ENCODE measurements at places on chromosomes 2 and 18. TPM values are rescaled to one million over a fixed set of nuclear protein-coding genes. Genes with fewer than 3 reads are reported as not detected.

DNA sequence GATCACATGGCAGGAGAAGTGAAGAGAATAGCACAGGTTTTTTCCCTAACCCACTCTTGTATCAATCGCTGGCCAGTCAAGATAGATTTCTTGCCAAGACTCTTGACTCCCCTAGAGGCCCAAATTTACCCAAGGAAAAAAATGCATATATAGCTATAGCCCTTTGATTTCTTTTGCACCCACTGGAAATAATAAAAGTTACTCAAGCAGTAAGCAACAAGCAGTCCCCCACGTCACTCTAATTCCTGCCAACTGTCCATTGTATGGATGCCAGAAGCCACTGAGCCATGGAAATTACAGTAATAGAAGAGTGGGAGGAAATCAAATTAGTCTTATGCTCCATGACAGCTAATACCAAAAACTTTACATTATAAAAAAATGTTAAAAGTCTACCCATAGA lies 125.3 kb upstream of the SLC39A10 start:
- DNase-seq = no peak

Gene GPR35
- total RNA-seq = 1.2 TPM

Gene SIX2
- 1.3 TPM for total RNA-seq

Gene LRRC30
- total RNA-seq = not detected

DNA sequence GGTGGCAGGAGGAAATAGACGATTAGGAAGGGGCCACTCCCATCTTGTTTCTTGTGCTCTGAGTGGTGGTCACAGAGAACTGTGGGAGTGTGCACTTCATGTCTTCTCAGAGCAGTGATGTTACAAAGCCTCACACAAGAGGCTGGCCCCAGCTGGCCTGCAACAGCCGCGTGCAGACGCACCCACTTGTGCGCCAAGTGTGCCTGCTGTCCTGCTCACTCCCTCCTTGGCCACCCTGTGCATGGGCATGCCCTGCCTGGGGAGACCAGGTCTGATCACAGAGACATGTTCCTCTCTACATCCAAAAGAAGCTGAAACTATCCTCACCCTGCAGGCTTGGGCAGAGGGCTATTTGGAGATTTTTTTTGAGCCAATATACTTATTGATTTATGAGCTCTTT lies 108.4 kb downstream of the MRO start:
- peak; percentile 36 for DNase-seq

DNA sequence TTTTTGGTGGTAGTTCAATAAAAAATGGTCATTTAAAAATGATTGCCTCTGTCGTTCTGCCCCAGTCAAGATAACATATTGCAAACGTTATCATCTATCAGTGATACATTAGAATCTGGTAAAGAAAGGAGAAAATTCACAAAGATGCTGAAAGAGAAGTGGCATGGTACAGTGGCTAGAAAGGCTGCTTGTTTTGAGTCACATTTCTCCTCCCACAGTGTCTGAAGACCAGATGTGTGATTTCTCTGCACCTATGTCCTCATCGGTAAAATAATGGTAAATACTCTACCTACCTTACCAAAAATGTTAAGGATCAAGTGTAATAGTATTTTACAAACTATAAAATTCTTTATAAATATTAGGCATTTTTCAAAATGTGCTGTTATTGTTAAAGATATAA lies 76.1 kb upstream of the NOSTRIN start:
- DNase-seq = no peak

Gene DAW1
- total RNA-seq = 0.37 TPM

Gene GAL3ST2
- total RNA-seq = not detected

Gene IL18R1
- total RNA-seq = 5.1 TPM

GRCh38 chr18:8562070-8562469 lies 47.2 kb upstream of the RAB12 start:
- DNase-seq = no peak

Gene NTSR2
- not detected for total RNA-seq

DNA sequence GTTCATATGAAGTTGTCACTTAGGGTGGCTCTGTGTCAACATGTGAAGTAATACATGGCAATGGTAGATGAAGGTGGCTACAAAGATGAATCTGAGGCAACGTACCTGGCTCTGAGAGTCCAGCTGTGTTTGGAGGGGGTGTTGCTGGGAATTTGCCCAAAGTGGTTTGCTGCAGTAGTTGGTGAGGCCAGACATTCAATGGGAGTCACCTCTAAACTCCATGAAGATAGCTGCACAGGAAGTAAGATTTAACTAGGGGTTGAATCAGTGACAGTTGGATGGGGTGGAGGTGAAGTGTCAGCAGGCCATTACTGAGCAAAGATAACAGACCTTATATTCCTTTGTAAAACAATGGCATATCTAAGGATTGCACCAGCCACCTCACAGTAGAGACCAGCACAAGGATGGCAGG lies 71.8 kb downstream of the NUP35 start:
- no peak for DNase-seq

Gene ITGB6
- total RNA-seq = not detected

DNA sequence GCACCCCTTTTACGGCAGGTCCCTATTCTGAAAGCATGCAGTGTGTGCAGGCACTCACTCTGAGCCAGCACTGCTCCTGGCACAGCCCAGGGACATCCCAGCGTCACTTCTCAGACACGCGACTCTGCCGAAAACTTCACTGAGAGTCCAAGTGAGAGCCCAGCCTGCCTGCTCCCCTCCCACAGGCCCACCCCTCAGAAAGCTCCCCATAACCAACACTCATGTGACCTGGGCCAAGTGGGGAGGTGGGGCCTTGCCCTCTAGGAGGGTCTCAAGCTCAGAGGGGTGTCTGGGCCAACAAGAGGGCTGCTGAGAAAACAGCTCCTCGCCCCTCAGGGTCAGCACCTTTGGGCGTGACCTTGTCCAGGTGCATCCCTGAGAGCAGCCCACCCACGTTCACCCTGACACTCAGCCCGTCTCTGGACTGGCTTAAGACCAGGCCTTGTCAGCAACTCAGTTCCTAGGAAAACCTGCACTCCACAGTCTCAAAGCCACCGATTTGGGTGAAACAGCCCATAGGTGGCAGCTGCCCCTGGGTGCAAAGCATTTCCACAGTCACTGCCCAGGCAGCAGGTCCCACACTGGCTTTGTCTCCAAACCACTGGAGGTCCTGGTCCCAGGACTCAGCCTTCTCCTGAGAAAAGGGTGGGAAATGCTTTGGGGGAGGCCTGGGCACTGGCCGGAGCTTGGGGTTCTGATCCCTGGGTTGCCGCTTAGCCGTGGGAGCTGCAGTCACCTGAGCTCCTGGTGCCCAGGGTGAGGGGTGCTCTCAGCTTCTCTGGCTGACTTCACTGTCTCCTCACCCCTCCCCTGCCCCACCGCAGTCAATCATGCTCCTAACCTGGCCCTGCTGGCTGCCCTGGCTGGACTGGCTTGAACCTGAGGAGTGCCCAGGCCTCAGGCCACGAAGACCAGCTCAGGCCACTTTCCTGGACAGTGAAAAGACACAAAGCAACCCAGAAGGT lies 209.6 kb downstream of the HDAC4 start:
- DNase-seq = peak; percentile 67

GRCh38 chr2:12099374-12099773 lies 352.9 kb downstream of the LPIN1 start:
- DNase-seq = no peak

Gene ANKRD30BL
- 0.14 TPM for total RNA-seq

Gene RAMP1
- 116 TPM for total RNA-seq

DNA sequence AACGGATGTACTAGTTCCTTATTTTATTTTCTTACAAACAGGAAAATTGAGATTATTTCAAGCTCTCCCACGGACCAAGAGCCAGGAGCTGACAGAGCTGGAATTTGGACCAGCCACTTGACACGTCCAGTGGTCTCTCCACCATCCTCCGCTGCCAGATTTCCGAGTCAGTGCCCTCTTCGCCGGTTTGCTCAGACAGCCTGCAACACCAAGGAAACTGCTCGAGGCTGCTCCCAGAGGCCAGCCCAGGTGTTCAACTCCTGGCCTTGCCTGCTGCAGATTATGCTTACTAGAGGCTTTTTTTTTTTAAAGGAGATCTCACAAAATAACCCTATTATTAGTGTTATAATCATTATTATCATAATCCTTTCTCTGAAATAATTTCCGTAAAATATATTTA lies 779.8 kb downstream of the RNF144A start:
- DNase-seq = no peak

DNA sequence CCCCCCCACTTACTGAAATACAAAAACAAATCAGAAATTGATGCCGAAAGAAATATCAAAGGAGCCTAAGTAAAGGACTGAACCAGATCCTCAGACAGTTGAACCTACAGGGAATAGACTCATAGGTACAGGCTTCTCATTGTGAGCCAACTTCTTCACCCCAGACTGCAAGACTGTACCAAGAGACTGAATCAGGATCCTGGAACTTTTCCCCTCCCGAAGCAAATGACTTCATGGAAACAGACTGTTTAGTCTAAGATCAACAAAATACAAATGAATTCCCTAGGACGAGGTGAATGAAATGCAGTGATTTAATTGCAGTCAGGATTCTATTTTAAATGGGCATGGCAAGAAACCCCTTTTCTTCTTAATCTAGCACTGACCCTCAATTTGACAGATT lies 53.6 kb upstream of the RNF152 start:
- DNase-seq = no peak

- no peak for DNase-seq
Measured at GRCh38 chr18:4444306-4444705, 10.8 kb downstream of the DLGAP1 start.

Gene IL1RN
- total RNA-seq = 1.7 TPM

Gene ACVR1C
- 0.19 TPM for total RNA-seq

Gene C2orf78
- total RNA-seq = not detected

DNA sequence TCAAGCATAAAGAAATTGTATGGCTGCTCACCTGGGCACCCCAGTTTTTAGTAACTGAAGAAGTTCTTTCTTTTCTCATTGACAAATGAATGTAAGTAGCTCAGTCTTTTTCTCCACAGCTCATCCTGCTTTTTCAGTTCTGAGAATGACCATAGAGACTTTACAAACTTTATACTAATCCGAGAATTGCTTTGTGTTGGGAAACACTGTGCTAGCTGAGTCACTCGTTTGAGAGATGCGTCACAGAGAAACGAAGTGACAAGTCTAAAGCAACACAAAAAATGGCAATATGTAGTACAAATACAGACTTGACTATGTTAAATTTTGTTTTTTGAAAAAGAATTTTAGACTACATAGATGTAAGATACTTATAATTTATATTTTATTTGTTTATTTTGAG lies 9.0 kb downstream of the LRRTM4 start:
- no peak for DNase-seq

Gene CIB4
- total RNA-seq = not detected

GRCh38 chr2:219298759-219299371 lies 10.3 kb downstream of the PTPRN start:
- peak; percentile 92 for DNase-seq

DNA sequence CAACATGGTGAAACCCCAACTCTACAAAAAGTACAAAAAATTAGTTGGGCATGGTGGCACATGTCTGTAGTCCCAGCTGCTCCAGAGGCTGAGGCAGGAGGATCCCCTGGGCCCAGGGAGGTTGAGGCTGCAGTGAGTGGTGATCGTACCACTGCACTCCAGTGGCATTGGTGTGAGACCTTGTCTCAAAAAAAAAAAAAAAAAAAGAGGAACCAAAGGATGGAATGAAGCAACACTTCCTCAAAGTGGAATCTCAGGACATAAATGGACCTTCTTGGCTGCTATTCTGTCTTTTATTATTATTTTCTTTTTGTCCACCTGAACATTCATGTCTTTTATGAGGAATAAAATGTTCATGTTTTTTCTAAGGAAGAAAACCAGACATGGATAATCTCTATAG lies 13.7 kb downstream of the GEMIN6 start:
- DNase-seq = peak; percentile 17

DNA sequence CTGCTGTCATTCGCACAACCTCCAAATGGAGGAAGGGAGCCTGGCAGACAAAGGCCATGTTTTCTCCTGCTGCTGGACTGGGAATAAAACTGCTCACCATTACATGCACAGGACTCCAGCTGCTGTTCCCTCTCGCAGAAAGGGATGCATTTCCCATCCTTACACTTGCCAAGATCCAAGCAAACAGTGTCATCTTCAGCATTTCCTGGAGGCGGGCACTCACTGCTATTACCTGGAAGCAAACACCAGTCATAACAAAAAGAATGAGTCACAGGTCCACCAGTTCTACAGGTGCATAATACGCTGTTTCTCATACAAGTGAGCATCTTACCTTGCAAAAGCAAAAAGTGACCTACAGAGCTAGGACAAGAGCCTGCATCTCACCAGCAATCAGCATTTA lies 22.7 kb downstream of the IAH1 start:
- DNase-seq = no peak
